ENCODE measurements at places on chromosomes 2 and 18.

DNA sequence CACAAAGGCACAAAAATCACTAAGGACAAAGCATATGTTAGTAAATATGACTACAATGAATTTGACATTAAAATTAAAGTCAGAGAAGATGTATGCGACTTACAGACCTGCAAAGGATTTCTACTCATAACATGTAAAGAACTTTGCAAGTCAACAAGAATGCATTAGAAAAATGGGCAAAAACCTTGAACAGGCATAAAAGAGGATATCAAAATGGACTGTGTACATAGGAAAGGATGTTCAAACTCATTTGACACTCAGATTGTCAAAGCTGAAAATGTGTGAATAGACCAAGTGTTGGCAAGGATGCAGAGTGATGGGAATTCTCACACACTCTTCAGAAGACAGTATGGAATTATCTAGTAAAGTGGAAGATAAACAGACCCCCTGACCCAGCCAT, 94.9 kb downstream of the MYOM1 start:
- DNase-seq, result no peak

- no peak for DNase-seq
These were observed 5.9 kb upstream of the ATP5MC3 start for GRCh38 chr2:175187378-175187777.

- DNase-seq, result no peak
These were observed 356.2 kb downstream of the ZNF521 start for GRCh38 chr18:24995755-24996154.

- DNase-seq, result no peak
These were observed 652 bp downstream of the GPC1 start for GRCh38 chr2:240435948-240436682.
